ENCODE measurements at places on chromosomes 1 and 21. TPM values are rescaled to one million over a fixed set of nuclear protein-coding genes. Genes with fewer than 3 reads are reported as not detected.

The TCHHL1 gene
- not detected for total RNA-seq

DNA sequence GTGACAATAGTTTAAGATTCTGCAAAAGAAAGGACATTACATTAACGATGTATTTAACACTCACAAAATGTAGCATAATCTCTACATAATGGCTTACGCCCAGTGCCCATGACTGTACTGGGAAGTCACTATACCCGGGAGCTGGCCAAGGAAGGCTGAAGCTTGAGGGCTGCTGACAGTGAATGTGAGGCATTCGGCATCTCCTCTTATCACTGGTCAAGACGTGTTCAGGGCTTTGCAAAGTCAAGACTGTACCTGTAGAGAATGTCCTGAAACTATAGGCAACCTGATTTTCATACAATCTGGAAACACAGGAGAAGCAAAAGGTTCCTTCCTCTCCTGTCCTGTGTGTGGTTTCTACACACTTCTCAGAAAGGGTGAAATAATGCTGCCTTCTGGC is 12.7 kb upstream of the IFNGR2 start:
- no peak overlapping the region for H3K4me3 ChIP-seq
- H3K27ac ChIP-seq, result no peak overlapping the region
- H3K36me3 ChIP-seq, result no peaks in the 10 kb centered on the region
- H3K4me1 ChIP-seq, result no peaks in the 10 kb centered on the region

The BRDT gene
- total RNA-seq, result not detected

GRCh38 chr1:12083766-12084165 is 20.7 kb downstream of the TNFRSF8 start:
- H3K27ac ChIP-seq, result no peak overlapping the region
- no peak for DNase-seq
- H3K4me1 ChIP-seq, result no peaks in the 10 kb centered on the region
- no peak overlapping the region for H3K4me3 ChIP-seq
- H3K36me3 ChIP-seq, result no peaks in the 10 kb centered on the region
- H3K27me3 ChIP-seq, result no peaks in the 10 kb centered on the region

DNA sequence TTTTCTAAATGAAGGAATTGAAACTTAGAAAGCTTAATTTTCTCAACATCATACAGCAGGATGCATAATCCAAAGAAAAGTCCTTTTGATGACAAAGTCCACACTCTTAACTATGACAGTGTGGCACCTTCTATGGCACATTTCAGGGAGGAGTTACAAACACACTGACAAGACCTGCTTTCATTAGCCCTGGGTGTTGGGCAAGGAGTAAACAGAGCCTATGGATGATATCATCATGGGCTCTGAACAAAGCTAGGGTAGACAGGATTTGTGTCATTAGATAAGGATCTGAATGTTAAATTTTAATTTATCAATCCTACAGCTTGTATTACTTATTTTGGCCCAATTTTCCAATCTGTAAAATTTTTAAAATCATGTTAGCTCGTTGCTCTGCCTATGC is 62.6 kb upstream of the DENND1B start:
- DNase-seq, result no peak
- H3K27me3 ChIP-seq, result no peaks in the 10 kb centered on the region
- no peaks in the 10 kb centered on the region for H3K36me3 ChIP-seq
- H3K27ac ChIP-seq, result no peak overlapping the region
- H3K4me3 ChIP-seq, result no peak overlapping the region
- H3K4me1 ChIP-seq, result no peaks in the 10 kb centered on the region

DNA sequence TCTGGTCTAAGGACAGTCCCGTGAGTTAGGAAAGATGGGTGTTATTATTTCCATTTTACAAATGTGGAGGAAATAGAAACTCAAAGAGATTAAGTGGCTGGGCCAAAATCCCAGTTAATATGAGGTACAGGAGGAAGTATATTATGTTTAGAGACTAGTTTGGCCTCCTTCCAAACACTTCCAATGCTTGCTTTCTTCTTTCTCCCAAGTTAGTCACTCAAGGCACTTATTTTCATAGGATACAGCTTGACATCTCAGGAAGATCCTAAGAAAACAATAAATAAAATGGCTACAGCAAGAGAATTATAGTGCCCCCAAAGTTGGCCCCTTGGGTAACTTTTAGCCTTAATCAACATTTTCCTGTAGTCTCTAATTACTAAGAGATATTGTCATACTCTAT is 47.5 kb upstream of the IPO9 start:
- no peak overlapping the region for H3K4me3 ChIP-seq
- H3K27me3 ChIP-seq, result no peaks in the 10 kb centered on the region
- peaks cover 21% of the 10 kb centered on the region for H3K36me3 ChIP-seq
- H3K4me1 ChIP-seq, result peaks cover 11% of the 10 kb centered on the region

DNA sequence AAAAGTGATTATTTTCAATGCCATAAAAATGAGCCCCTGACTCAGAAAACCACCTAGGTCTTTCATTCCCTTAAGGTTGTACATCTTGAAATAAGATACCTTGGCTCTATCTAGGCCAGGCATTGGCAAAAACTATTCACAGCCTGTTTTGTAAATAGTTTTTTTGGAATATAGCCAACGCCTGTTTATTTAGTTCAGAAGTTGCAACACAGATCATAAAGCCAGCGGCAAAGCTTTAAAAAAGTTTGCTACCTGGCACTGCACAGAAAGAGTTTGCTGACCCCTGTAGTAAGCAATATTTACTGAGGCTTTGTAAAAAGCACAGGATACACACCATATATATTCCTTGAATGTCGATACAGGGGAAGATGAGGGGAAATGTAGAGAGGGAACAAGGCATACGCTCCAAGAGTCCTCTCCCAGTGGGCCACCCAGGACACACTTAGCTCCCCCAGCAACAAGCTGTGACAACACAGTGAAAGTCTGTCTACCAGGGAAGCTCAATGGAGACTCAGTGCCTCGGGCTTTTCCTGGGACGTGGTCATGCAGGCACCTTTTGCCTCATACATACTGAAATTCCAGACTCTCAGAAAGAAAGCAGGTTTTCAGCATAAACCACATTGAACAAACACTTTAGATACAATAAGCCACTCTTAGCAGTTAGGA is 20.5 kb downstream of the TARBP1 start:
- no peaks in the 10 kb centered on the region for H3K4me1 ChIP-seq
- H3K36me3 ChIP-seq, result no peaks in the 10 kb centered on the region

The OR2T35 gene
- total RNA-seq, result not detected

The CCDC30 gene
- 3.9 TPM for total RNA-seq

All from sigmoid colon (tissue), 7 donors.